ENCODE measurements at places on chromosomes 2 and 18.

GRCh38 chr2:109005686-109006204 is 16.7 kb upstream of the EDAR start:
- DNase-seq = no peak

GRCh38 chr2:44936715-44937687 is 4.5 kb upstream of the SIX3 start:
- peak; percentile 53 for DNase-seq

- DNase-seq = no peak
Observed at GRCh38 chr2:38178119-38178518, 102.2 kb upstream of the CYP1B1 start.

DNA sequence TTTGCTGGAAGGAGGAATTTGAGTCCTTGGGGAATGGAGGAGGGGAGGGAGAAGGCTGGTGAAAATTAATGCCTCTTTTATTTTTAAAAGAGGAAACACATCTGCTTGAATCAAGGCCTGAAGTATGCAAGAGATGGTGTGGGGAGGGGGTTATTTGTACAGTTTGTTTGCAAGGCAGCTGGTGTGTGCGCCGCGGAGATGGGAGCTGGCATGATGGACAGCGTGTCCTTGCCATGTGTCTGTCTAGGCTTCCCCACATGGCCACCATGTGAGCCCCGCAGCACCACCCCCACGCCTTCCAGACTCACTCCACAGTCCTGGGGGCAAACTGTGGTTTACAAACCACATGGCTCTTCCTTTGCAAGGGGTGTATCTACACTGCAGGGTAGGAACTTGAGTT is 154.8 kb upstream of the APCDD1 start:
- no peak for DNase-seq

DNA sequence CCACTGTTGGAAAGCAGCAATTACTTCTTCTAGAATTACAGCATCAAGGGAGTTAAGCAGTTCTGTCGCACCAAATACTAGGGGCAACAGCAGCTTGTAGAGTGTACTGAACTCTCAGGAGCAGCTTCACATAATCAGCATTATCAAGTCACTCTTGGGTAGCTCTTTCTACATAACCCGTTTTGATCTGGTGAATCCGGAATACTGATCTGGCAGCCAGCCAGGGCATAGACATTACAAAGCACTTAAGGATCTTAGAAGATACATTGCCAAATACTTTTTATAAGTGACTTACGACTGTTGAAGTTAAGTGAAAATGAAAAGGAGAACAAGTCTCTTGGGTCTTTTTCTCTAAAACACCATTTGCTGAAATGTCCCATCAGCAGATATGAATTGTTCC is 73.2 kb upstream of the NETO1 start:
- DNase-seq = no peak

DNA sequence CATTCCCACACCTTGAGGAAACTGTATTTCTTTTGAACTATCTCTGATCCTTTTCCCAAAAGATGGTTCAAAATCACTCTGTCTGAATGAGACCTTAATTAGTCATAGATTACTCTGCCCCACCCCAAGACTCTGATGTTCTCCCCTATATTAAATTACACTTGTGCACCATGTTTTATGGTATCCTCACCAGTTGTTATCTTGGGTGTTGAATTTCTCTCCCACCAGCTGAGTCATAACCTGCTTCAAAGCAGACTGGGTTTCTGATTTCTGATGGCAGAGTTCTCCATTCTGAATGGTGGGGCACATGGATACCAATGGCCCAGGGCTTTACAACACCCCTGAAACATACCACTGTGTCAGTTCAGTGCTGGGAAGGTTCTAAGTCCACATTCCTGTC is 15.0 kb downstream of the CDH20 start:
- DNase-seq = no peak

DNA sequence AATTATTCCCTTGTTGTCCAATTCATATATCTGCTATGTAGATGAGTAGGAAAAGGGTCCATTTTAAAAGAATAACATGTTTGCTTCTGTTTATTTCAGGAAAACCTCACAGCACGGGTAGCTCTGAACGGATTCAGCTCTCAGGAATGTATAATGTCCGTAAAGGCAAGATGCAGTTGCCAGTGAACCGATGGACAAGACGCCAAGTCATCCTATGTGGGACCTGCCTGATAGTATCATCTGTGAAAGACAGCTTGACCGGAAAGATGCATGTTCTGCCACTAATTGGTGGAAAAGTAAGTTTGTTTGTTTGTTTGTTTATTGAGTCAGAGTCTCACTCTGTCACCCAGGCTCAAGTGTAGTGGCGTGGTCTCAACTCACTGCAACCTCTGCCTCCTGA is 114.6 kb downstream of the PHLPP1 start:
- DNase-seq = no peak

DNA sequence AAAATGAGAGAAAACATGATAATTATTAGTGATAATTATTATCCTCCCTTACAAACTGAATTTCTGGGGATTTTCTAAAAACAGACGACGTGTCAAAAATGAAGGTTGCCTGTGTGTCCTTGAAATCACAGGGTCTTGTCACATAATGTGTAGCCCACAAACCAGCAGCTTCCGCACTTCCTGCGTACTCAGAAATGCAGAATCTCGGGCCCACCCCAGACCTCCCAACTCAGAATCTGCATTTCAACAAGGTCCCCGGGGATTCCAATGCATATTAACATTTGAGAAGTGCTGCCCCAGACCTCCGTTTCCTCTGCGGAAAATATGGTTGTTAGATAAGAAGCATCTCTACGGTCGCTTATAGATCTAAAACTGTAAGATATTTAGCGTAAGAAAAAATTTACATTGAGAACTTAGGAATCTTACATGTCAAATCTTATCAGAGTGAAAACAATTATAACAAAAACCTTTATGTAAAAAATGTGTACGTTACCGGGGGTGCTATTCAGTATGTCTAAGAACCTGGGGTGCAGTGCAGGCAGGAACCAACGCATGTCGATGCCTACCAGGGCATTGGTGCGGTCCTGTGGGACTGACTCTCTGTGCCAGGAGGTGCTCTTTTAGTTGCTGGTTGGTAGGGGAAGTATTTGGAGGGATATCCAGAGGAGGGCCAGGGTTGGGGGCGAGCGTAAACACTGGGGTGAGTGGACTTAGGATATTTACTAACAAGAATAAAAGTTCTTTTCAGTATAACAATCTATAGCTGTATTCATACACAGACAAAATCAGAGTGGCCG is 15.2 kb downstream of the CDKL4 start:
- DNase-seq = no peak

- no peak for DNase-seq
Observed at GRCh38 chr18:9850309-9850708, 35.5 kb upstream of the TXNDC2 start.

- no peak for DNase-seq
Observed at GRCh38 chr2:160741815-160742214, 248.2 kb upstream of the RBMS1 start.

- no peak for DNase-seq
Observed at GRCh38 chr2:10159581-10160131, 37.1 kb downstream of the RRM2 start.

GRCh38 chr2:190932514-190932913 is 51.9 kb downstream of the GLS start:
- no peak for DNase-seq

GRCh38 chr2:121203591-121204249 is 81.3 kb downstream of the TFCP2L1 start:
- DNase-seq = no peak

GRCh38 chr18:53411511-53411910 is 813.0 kb downstream of the MBD2 start:
- no peak for DNase-seq

DNA sequence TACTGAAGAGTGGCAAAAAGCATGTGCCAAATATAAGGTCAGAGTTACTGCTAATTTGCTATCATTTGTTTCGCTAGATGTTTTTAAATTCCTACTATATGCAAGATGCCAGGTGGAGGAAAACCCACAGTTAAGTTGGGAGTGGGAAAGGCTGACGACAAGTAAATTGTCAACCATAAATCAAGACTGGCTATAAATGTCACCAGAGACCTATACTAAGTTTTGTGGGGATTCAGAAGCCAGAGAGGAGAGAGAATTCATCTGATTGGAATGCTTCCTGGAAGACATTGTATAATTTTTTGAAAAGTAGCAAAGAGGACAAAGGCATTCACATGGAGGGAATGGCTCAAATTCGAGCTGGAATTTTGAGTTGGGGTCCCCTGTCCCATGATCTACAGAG is 64.3 kb downstream of the CFAP221 start:
- DNase-seq = no peak

DNA sequence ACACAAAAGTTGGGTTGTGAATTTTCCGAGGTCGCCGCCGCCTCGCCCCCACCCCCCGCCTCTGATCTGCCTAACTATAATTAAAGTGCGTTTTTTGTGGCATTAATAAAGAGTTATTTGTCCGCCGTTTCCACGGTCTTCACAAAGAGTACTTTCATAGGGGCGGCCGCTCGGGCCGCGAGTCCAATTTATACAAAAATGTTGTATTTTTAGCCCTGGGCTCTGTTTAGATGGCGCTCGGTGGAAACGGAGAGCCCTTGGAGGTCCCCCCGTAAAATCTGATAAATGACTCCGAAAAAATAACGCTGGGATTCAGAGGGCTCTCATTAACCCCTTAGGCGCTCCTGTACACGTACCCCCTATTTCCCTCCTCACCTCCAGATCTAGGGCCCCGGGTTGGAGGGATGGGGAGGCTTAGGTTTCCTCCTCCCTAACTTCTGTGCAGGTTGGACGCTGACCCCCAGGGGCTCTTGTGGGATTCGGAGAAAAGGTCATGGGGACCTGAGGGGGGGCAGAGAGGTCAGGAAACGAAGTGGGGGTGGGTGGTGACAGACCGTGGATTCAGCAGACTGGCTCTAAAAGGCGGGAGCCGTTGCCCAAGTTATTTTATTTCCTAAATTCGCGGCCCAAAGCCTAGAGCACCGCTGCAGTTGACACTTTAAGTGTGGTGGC is 1.9 kb downstream of the CYP26B1 start:
- no peak for DNase-seq

GRCh38 chr18:76658627-76659026 is 163.6 kb upstream of the ZNF516 start:
- DNase-seq = no peak

- DNase-seq = no peak
Observed at GRCh38 chr2:104312684-104313083, 541.2 kb upstream of the POU3F3 start.

DNA sequence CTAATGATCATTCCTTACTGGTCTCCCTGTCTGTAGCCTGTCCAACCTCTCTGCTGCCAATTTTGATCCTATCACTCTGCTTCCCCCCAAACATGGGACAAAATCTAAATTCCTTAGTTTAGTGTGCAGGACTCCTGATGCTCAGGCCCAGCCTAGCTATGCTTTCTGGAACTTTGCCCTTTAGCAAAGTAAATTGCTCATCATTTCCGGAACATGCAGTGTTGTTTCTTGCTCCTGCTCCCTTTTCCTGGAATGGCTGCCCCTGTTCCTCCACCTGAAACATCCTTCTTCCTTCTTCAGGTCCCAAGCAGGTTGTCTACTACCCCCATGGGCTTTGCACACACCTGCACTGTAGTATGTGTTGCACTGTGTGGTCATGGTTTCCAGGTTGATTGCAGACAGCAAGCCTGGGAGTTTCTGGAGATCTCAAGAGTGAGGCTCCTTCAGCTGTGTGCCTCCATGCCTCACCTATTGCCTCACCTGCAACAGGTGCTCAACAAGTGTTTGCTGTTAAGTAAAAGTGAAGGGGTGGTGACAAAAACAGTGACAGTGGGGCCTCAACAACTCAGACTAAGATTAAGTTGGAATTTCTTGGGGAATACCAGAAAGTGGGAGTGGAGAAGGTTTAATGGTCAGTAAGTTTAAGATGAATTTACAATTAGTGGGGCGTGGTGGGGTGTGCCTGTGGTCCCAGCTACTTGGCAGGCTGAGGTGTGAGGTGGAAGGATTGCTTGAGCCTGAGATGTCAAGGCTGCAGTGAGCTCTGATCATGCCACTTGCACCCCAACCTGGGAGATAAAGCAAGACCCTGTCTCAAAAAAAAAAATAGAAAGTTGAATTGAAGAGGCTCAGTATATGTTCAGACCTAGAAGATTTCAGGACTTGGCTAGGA is 120.0 kb downstream of the DNAH6 start:
- DNase-seq = no peak

DNA sequence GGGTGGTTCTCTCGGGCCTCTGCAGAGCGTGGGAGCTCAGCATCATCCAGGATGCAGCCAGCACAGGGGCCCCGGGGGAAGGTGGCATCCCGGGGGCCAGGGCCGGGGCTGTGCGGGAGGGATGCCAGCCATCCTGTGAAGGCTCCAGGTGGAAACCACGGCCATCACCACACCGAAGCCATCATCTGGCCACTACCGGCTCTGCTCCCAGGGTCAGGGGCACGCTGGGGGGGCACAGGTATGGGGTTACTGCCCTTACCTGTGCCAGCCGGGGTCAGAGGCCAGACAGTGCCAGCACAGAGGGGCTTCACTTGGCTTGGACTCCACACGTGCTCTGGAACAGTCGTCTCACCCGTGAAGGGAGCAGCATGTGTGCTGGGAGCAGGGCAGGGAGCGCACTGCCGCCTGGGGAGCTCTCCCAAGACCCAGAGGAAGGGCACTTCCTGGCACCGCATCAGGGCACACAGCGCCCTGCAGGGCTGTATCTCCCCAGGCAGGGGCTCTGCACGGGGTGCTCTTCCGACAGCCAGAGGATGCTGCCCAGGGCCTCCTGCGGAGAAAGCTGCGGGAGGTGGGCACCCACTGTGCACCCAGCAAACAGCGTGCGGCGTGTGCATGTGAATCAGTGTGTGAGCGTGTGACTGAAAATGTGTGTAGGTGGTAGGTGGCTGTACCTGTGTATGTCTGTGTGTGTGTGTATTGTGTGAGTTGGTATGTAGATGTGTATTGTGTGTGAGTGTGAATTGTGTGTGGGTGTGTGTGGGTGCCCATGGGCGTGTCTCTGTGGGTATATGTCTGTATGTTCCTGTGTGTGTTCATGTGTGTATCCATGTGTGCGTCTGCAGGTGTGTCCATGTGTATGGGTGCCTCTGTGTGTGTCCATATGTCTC is 75.0 kb downstream of the PTGR3 start:
- DNase-seq = no peak

DNA sequence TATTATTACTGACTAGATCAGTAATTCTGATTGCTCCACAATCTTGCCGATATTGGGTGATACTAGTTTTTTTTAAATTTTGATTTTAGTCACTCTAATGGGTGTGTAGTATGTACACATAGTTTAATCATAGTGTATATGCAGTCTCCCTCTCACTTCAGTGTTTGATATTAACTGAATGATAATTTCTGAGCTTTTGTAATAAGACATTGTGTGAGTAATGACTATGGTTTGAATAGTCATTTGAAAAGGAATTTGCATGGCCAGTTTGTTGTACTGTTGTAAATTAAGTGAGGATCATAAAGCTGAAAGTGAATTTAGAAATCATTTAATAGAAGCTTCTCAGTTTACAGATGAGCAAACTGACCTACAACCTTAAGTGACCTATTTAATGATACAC is 33.4 kb downstream of the USP14 start:
- DNase-seq = no peak

DNA sequence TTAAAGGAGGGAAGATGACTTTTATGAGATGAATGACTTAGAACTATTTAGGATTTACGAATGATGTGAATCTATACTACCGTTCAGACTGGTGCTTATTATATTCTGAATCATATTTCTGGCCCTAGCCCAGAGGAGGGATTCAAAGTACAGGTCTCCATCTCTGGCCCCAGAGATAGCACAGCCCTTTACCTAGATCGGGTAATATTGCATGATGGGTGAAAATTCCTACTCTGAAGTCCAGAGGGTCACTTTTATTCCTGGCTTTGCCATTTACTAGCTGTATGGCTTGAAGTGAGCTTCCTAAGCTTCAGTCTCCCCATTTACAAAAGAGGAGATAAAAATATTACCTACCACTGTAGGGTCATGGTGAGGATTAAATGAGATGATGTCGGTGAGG is 135.8 kb upstream of the OSR1 start:
- DNase-seq = no peak

- DNase-seq = no peak
Observed at GRCh38 chr2:226790431-226790830, 9.2 kb downstream of the IRS1 start.
